Esophagus muscularis mucosa (tissue), 4 donors: ENCODE measurements at places on chromosomes 2 and 18. TPM values are rescaled to one million over a fixed set of nuclear protein-coding genes. Genes with fewer than 3 reads are reported as not detected.
A peak's percentile ranks its signal among the peaks of the same experiment; 100 is the strongest.

The RIF1 gene
- total RNA-seq: 29.1 TPM

The SATB2 gene
- 6.6 TPM for total RNA-seq

DNA sequence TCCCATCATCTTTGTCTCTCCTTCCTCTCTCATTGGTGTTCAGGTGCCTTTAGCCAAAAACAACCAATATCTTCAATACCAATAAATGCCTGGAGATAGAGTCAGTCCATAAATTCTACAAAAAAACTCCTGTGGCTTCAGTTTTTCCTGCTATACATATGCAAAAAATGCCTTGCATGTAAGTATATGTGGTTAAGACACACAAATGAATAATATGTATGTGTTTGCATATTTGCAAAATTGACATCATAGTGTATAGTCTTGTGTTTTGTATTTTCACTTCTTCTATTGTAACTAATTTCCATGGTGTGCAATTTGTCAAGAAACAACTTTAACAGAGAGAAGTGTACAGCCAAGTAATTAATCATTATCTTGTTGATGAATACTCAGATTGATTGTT lies 115.5 kb downstream of the NYAP2 start:
- DNase-seq: no peak

GRCh38 chr2:188076149-188077056 lies 215.3 kb upstream of the GULP1 start:
- DNase-seq: no peak

DNA sequence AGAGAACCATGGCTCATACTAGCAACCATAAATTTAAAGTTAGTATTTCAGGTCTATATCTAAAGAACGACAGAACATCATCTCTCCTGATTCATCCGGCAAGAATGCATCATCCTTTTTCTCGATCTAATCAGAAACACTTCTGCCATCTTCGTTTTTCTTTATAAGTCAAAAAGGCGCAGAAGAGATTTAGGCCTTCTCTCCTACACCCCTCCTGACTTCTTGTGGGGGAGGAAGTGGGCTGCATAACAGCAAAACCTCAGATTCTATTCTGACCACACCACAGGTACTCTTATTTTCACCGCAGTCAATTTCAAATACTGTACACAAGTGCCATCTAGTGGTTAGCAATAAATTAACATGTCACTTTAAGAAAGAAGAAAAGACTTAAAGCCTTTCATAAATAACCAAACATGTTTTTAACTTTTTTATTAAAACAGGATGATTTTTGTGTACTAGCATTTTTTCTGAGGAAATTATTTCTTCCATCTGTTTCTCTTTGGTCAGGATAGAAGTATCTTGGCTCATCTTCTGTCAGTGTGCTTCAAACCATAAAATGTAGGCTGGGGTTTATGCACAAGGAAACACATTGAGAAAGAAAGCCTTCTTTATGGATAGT lies 48.4 kb upstream of the PIK3C3 start:
- no peak for DNase-seq

- DNase-seq: peak; percentile 34
These were observed 31.4 kb downstream of the QPCT start for GRCh38 chr2:37375741-37376288.

The CASP8 gene
- 17.9 TPM for total RNA-seq

The CHRNG gene
- total RNA-seq: not detected

The ME2 gene
- 52.4 TPM for total RNA-seq

The ANTXR1 gene
- total RNA-seq: 86.3 TPM

The C2orf81 gene
- total RNA-seq: 4.6 TPM

The LRP1B gene
- total RNA-seq: 0.71 TPM

- DNase-seq: no peak
These were observed 79.3 kb downstream of the CLHC1 start for GRCh38 chr2:55152475-55153412.

DNA sequence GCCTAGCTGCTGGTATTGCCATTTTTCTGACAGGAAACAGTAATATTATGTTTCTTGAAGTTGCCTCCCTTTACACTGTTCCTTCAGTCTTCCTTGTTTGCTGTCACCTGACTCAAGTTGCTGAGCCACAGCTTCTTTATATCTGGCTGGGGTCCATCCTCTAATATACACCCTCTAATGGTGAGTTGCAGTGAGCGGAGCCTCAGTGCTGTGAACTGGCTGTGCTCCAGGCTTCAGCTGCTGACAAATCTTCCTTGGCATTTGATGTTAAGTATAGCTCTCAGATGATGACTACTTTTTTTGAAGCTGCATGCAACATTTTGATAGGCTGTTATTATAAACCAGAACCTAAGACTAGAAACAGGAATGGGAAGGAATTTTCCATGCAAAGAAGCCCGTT lies 366.7 kb downstream of the NUP35 start:
- DNase-seq: no peak

The TDRD15 gene
- total RNA-seq: not detected

The PSMA8 gene
- total RNA-seq: not detected

The MREG gene
- 1.2 TPM for total RNA-seq
